ENCODE measurements at places on chromosomes 16 and 17.
A peak's percentile ranks its signal among the peaks of the same experiment; 100 is the strongest.

GRCh38 chr17:38706505-38707216, 1.6 kb downstream of the MLLT6 start:
- no peak for DNase-seq

DNA sequence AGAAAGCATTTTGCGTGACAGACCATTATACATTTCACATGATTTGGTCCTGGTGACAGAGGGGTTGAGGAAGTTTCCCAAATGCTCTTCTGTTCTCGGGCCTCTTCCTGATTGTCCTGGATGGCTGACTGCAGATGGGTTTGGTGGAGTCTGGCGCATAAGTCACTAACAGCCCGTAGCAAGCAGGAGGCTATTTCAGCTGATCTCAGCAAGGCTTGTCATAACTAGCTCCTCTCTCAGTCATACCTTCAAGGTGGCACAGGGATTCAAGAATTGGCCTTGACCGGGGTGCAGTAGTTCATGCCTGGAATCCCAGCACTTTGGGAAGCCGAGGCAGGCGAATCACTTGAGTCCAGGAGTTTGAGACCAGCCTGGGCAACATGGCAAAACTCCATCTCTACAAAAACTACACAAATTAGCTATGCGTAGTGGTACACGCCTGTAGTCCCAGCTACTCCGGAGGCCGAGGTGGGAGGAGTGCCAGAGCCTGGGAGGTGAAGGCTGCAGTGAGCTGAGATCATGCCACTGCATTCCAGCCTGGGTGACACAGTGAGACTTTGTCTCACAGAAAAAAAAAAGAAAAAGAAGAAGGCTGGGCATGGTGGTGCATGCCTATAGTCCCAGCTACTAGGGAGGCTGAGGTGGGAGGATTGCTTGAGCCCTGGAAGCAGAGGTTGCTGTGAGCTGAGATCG, 68.9 kb upstream of the HAS3 start:
- DNase-seq: no peak

- DNase-seq: peak; percentile 56
Measured at GRCh38 chr16:69105501-69106361, at the start of gene HAS3. TSS of gene HAS3 (plus strand) at chr16:69105653. CDS start at chr16:69109396, 3,743 bp downstream.

DNA sequence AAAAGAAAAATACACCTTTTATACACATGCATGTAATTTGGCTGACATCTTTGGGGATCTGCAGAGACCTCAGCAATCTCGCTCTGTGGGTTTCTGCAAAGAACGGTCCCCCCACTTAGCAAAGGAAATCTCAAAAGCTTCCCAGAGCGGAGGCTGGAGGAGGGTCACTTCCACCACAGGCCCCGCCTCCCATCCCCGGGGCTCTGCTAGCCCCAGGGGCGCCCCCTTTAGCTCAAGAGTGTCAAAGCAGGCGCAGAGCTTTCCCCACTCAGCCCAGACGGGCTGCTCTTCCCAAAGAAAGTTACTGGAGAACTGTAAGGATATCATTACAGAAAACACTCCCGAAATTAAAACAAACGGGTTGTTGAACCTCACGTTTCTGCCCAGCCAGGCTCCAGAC, 11.4 kb downstream of the SLC13A5 start:
- DNase-seq: no peak

- no peak for DNase-seq
Measured at GRCh38 chr17:72139212-72139611, 18.4 kb downstream of the SOX9 start.

DNA sequence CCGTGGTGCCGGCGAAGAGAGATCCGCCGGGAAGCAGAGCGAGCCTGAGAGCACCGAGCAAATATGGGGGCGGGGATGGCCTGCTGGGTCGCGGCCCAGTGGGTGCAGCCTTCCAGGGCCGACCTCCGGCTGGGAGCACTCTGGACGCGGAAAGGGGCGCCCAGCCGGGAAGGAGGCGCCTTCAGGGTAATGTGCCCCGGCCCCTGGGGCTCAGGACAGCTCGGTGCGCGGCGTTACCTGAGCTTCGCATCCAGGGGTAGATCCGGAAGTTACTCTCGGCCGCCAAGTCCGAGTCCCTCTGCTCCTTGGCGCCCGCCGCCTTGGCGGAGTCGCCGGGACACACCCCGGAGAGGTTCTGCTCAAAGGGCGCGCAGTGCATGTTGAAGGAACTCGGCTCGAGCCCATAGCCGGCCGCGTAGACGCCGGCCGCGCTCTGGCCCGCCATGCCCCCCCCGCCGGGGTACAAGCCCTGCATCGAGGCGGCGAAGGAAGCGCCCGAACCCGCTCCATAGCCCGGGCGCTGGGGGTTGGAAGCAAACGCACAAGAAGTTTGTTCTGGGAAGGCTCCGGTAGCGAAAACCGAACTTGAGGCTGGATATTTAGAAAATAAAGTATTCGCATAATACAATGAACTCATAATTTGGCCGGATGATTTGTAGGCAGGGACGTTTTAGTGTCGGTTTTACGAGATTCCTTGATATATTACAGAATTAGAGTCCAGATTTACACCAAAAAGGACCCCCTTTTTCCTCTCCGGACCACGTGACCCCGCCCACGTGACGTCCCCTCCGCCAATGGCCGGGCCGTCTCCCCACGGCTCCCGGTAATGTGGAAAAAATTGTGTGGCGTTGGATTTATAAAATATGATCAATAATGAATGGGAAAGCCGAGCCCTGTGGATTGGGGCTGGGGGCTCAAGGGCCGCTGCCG, at the start of gene HOXB7:
TSS of gene HOXB7 (minus strand) at position 736 of the 930 bp plus-strand sequence. CDS start at position 637, 99 bp downstream.
- DNase-seq: no peak

DNA sequence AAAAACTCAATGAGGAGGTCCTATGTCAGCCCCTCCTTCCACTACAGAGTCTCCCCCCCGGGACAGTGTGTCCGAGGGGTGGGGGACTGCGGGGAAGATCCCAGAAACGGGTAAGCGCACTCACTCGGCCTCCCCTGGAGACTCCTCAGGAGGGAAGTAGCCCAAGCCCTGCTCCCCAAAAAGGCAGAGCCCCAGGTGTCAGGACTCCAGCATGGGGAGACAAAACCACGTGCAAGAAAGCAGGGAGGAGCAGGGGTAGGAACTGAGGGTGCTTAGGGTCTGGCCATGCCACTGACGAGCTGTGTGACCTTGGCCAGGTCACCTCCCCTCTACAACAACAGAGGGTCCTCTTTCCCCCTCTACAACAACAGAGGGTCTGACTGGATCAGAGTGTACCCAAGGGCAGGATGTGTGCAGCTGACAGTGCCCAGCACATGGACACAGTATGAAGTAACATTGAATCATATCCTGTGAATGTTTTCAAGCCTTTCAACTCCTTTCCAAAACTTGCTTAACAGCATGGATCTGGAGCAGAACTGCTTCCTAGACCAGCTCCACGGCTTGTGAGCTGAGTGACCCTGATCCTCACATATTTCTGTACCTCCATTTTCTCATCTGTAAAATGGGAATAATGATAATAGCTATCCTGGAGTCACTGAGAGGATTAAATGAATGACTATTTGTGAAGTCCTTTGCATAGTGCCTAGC, 2.1 kb upstream of the NAGS start:
- DNase-seq: no peak

GRCh38 chr16:82396509-82396908, 226.5 kb upstream of the MPHOSPH6 start:
- DNase-seq: no peak

DNA sequence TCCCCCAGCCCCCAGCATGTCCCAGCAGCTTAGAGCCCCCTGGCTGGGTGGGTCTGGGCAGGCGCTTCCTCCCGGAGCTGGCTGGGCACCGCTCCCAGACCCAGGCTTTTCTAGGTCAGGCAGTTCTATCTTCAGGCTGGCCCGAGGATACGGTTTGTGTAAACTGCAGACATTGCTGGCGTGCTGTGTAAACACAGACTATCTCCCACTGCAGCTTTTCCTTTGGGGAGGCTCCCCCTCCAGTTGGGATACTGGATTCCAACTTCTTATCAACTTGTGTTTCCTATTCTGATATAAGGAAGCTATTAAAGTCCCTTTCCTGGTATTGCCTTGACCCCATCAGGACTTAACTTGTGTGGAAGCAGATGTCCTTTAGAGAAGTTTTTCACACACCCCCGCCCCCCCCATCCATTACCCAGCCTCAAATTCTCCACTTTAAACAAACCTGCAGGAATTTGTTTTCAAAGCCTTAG, 18.3 kb upstream of the GNA13 start:
- peak; percentile 67 for DNase-seq

DNA sequence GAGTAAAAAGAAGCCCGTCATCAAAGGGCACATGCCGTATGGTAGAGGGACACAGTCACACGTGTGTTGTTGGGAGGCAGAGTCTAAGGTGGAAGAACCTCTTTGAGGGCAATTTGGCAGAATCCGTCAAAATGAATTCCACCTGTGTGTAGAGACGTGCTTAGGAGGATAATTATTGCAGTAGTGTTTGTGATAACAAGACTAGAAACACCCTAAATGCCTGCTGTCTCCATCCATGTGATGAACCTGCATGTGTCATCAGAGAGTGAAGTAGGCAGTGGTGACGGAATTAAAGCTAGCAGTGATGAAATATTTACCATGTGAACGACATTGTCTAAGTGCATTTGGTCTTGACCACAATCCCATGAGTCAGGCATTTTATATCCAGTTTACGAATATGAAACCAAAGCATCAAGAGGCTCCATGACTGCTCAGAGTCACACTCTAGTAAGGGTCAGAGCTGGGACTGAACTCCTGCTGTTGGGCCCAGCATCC, 61.3 kb upstream of the ADORA2B start:
- DNase-seq: no peak

DNA sequence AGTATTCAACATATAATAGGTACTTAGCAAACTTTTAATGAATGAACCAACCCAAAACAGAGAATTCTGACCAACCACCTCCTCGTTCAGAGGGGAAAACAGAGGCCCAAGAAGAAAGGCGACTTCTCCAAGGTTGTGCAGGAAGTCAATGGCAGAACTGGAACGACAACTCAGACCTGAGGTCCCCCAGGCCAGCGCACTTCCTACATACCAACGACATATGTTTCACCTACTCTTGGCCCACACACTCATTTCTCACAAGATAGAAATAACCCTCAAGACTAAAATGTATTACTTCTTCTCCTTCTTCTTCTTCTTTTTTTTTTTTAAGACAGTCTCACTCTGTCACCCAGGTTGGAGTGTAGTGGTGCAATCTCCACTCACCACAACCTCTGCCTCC, 14.4 kb downstream of the CHCT1 start:
- no peak for DNase-seq

- no peak for DNase-seq
Measured at GRCh38 chr17:71392715-71393567, 727.9 kb upstream of the SOX9 start.

DNA sequence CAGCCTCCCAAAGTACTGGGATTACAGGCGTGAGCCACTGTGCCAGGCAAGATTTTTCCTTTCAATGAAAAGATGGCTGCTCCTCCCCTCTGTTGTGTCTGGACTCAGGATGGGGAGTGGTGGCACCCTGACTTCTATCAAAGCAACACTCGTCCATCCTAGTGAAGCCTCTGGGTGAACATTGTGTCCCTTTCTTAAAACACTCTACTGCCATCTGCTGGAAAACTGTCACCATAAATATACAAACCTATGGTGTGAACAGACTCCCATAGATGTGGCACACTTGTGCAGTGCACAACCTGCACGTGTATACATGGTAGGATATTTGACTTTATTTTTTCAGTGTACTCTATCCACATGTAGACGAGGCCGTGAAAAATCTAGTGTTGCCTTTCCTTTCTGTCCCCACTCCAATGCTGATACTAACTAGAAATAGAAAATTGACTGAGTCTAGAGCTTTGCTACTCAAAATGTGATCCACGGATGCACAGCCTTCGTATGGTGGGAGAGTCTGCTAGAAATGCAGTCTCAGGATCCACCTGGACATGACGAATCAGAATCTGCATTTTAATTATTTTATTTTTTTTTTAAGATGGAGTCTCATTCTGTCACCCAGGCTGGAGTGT, 55.9 kb upstream of the PLCG2 start:
- DNase-seq: peak; percentile 39

GRCh38 chr17:77527836-77528505, 387.2 kb downstream of the SEC14L1 start:
- DNase-seq: peak; percentile 28

DNA sequence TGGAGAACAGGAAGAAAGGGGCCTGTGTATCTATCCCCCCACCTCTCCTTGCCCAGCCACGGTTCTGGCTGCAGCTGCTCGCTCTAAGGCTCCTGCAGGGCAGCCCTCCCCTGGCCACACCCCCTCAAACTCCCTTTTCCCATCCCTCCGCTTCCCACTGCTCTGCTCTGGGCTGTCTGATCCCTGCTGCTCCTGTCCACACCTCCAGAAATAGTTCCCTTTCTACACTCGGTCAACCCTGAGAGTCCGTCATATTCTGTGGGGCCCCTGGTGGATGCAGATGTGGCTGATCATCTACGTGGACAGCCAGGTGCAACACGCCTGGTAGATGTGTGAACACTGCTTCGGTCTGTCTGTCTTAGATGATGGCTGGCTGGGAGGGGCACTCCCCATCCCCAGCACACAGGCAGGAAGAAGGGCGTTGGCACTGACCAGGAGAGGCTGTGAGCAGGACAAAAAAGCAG, 19.3 kb upstream of the KRT19 start:
- DNase-seq: no peak

GRCh38 chr16:68470461-68471150, 22.3 kb upstream of the SMPD3 start:
- DNase-seq: peak; percentile 35

DNA sequence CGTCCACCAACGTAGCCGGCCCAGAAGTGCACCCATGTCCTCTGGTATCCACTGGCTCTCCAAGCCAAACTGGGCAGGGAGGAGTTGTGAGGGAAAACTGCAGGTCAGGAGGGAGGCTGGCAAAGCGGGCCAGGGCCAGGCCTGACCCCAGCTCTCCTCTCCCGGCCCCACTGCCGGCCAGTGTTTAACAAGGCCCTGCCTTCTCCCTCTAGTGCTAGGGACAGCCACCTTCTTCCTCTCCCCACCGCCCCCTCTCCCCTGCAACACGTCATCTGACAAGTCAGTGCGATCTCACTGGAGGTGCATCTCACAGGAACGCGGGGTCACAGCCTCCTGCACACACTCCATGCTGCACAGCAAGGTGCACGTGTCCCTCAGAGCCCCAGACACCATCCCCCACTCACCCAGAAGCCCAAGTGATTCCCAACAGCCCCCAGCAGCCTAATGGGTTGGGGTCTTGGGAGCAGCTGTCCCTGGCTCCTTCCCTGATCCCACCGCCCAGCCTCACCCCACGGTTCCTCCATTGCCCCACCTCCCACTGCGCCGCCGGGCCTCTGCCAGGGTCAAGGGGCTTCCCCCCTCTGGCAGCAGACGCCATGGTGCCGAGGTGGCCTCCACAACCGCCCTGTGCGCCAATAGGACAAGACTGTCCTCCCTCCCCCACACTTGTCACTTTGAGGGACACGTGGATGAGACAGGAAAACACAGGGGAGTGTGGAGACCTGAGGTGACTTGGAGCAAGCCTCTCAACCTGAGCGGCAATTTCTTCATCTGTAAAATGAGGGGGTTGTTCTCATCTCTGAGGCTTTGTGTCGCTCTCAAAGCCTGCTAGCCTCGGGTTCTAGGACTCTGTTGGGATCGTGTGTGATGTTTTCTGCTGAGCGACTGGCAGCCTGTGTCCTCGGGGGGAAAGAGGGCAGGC, 1.1 kb upstream of the ACE start:
- DNase-seq: peak; percentile 26

- DNase-seq: no peak
Measured at GRCh38 chr17:31089471-31089870, 5.3 kb upstream of the NF1 start.

Measured in left hindlimb (tissue), 1 donor.